Naive thymus-derived CD4-positive, alpha-beta T cell (primary cell): ENCODE measurements at places on chromosomes 3 and 15.

- no peak for DNase-seq
Measured at GRCh38 chr3:94070341-94070911, 7.6 kb downstream of the NSUN3 start.

DNA sequence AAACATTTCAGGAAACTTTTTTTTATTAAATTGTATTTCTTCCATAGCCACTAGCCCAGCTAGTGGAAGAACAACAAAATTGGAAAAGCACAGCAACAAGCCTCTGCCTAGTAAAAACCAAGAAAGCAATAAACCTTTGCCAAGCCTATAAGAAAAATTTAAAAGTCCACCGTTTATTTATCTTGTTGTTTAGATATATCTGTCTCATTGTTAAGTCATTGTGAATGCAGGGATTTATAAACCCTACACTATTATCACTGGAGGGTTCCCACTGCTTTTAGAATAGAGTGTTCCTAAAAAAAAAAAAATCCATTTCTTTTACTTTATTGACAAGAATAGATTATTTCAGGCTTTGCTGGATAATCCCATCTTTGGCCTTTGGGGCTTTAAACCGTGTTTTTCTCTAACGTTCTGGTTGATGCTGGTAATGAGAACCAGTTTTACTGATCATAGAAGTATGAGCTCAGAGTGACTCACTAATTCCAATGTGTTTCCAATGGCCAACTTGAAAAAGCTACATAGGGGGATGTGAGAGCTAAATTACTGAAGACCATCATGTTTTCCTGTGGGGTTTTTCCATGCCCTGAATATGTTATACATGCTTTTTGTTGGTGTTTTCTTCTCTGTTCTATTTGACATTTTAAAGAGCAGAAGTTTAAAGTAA is 634.1 kb downstream of the RBMS3 start:
- DNase-seq: no peak

- DNase-seq: no peak
Measured at GRCh38 chr15:94041746-94042145, 189.6 kb upstream of the MCTP2 start.

DNA sequence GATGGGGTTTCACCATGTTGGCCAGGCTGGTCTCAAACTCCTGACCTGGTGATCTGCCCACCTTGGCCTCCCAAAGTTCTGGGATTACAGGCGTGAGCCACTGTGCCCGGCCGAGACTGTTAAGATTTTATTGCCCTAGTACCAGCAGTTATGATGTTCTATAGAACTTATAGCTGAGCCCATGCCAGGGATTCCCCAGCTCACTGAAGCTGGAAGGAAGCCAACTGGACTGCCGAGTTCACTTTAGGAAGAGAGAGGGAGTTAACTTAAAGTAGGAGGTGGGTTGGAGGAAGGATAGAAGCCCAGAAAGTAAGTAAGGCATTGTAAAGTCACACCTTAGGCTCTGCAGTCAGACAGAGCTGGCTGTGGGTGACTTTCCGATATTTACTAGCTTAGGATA is 101.1 kb upstream of the BOC start:
- DNase-seq: no peak

DNA sequence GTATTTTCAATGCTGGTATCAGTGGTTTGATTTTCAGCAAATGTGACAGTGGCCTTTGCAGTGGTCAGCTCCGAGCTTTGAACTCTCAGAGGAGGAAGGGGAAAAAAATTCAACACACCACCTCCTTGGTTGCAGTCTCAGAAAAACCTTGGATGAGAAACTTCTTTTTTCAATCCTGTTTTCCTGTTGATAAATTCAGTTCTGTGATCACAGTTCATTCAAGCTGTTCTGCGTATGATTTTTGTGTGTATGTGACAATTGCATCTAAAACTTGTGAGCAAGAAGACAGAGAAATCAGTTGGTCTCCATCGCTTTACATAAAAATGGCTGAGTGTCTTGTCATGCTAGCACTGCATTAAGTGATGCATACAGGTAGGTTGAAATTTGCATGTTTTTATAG is 19.2 kb downstream of the ZBTB38 start:
- DNase-seq: no peak

DNA sequence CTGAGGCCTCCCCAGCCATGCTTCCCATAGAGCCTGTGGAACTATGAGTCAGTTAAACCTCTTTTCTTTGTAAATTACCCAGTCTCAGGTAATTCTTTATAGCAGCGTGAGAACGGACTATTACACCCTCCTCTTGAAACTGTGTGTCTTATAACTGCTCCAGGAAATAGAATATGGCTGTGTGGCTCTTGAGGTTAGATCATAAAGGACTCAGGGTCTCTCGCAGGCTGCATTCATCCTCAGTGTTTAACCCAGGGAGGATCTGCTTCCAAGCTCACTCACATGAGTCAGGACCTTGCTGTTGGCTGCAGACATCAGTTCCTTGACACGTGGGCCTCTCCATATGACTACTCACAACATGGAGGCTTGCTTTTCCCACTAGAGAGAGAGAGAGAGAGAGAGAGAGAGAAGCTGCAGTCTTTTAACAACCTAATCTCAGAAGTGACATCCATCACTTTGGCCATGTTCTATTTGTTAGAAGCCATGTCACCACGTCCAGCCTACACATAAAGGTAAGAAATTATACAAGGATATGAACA is 114.3 kb upstream of the UBE2E1 start:
- DNase-seq: no peak

DNA sequence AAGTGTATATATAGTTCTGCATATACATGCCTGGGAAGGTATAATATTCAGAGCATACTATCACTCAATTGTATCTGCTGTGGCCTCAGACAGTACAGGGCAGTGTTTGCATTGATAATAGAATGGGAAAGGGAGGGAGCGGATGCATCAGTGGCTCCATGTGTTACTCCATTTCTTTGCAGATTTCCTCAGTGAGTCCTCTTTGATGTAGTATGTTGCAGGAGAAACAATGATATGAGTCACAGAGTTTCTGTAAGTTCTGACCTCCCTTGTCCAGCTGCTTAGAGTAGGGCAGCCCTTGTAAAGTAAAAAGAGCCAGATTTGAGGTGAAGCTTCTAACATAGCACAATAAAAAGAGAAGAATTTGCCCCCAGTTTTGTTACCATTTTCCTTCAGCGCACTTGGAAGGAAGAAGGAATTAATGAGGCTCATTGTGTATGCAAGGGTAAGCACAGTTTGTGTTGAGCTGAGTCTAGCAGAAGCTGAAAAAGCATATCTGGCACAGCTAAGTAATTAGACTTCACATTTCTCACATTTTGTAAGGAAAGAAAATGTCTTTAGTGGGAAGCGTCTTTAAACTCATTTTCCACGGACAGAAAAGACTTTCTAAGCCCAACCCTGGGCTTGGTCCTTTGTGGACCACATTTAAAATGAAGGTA is 555.8 kb upstream of the IL12A start:
- no peak for DNase-seq

GRCh38 chr3:37969596-37970100 is 20.9 kb upstream of the VILL start:
- no peak for DNase-seq

DNA sequence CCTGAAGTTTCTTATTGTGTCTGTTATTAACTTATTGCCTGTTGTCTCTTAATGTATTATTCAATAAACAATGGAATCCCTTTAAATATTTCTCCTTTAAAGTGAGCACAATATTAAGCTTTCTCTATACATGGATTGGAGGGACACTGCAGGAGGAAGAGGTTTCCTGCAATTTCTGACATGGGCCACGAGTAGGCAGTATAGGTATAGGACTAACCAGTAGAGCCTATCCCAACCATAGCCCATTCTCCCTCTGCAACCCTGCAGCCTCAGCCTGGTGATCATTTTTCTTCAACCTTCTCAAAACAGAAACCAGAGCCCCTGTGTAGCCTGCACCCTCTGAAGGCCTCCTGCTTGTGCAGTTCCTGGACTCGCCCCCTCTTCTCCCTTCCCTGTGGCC is 124.8 kb downstream of the NEK10 start:
- no peak for DNase-seq

DNA sequence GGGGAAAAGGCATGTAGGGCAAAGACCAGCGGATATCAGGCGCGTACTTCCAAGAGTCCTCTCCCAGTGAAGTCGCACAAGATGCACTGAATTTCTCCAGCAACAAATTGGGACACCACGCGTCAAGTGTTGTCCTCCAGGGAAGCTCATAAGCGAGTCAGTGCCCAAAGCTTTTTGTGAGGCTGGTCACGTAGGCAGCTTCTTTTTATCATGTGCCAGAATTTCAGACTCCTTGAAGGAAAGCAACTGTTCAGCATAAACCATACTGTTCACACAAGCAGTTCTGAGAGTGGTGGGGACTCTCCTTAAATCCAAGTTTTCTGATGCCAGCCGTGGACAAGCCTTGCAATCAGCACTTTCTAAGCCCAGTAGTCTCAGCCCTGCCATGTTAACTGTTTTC is 10.1 kb upstream of the FSTL1 start:
- no peak for DNase-seq

DNA sequence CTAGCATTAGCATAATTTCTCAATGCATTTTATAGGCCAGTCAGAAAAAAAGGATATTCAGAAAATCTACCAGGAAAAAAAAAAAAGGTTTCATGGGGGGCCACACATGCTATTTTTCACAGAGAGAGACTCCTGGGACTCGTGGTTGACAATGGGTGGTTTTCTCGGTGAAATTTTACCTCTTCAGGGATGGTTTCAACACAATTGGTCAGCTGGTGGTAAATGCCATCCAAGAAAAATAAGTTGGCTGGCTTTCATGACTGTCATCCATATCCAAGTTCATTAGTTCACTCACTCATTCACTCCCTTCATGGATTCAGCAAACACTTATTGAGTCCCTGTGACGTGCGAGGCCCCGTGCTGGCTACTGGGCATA is 217.3 kb downstream of the SHQ1 start:
- DNase-seq: no peak

- no peak for DNase-seq
Measured at GRCh38 chr3:4819746-4820145, 159.5 kb upstream of the BHLHE40 start.

DNA sequence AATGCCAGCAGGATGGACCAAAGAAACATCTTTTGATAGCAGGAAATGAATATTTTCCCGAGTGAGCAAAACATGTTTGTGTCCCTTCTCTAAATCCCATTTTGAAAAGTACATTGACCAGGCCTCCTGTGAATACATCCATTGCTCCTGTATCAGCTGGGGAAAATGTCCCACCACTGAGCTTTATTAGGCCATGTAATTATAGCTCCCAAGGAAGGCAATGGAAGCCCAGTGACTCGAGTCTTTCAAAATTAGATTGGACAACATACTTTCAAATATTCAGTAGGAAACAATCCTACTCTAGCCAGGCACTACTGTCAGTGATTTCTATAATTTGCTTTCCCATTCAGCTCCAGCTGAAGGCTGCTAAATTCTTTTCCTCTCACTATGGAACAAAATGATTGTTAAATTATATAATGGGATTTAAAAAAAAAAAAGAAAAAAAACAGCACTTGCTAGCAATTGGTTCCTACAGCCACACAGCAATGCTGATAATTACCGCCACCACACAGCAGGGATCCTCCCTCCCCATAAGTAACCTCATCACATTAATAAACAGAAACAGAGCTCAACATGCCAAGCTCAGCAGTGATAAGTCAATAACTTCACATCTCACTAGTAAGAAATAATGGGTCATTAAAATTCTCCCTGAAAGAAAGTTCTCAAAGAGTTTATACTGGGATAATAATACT is 172.4 kb upstream of the SLC2A2 start:
- DNase-seq: no peak

DNA sequence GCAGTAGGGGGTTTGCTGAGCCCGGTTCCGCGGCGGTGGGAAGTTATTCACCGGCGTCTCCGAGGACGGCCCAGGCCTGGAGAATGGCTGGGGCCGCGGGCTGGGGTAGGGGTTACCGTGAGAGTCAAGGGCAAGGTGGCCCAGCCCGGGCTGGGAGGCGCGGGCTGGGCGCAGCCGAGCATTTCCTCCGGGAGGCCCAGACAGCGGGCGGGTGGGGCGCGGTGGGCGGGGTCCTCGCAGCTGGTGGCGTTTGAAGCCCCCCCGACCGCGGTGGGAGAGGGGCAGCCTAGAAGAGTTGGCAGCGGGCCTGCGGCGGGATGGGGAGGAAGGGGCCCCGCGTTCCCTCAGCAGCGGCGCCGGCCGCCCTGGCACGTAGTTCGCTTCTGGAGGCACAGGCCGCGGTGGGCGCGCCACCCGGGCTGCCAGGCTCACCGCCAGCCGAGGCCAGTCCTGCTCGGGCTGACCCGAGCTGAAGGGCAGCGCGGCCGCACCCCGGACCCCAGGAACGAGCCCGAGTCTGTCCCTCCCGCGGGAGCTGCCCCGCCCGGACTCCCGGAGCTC is 960 bp upstream of the KLF13 start:
- peak; percentile 65 for DNase-seq

DNA sequence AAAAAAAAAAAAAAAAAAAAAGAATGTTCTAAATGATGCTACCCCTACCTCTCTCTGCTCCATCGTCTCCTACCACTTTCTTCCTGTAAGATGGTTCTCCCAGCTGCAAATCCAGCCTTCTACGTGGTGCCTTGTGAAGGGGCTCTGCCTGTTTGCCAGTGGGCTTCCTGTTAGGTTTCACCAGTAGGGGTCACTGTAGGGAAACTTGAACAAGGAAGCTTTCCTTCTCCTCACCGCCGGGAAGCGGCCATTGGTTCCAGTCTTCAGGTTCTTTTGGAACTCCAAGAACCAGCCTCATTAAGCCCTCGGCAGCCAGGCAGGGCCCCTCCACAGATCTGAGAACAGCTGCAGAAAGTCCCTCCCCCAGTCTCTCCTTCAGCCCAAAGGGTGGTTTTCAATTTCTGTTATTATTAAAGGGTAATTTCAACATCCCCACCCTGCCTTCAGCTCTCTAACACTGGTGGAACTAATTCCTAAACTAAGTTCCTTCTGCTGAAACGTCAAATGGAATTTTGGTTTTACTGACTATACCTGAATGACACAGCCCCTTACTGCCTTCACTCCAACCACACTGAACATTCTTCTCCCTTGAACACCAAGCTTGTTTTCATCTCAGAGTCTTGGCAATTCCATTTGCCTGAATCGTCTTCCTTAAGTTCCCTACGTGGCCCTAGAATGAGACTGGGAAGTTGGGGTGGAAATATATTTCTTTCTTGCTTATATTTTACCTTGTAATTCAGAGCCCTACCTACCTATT is 13.5 kb downstream of the MCCC1 start:
- DNase-seq: no peak

DNA sequence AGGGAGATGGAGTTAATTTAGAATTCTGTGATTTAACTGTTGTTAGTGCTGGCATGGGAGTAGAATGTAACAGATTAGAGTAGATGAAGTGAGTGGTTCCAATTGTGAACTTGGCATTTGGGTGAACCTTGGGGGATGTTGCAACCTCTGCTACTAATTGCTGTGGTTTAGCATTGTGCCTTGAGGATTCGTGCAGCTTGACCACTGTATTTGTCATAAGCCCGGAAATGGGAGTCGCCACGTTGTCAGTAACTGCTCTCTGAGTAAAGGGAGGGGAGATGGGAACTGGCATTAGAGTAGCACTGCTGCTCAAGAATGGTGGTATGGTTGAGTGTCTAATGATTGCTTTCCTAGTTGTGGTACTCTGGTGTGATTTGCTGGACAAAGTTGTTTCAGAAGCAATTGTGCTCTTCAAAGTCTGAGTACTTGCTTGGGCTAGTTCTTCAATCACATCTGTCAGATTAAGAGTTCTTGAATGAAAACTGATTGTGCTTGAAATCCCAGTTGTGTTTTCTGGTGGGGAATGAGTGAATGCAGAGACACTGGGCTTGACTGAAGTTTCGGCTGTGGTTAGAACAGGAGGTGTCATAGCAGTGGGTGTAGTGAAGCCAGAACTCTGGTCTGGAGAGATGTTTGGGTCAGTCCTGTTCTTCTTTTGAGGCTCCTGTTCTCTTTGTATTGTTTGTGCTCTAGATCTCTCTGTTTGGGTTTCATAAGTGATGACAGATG is 15.4 kb downstream of the IGSF10 start:
- DNase-seq: no peak
